Occipital lobe (tissue), 3 donors: ENCODE measurements at places on chromosomes 1 and 21.

- no peak for DNase-seq
Observed at GRCh38 chr1:165619647-165620151, 11.3 kb upstream of the MGST3 start.

GRCh38 chr1:48200166-48200900 is 22.2 kb upstream of the SLC5A9 start:
- DNase-seq, result no peak

DNA sequence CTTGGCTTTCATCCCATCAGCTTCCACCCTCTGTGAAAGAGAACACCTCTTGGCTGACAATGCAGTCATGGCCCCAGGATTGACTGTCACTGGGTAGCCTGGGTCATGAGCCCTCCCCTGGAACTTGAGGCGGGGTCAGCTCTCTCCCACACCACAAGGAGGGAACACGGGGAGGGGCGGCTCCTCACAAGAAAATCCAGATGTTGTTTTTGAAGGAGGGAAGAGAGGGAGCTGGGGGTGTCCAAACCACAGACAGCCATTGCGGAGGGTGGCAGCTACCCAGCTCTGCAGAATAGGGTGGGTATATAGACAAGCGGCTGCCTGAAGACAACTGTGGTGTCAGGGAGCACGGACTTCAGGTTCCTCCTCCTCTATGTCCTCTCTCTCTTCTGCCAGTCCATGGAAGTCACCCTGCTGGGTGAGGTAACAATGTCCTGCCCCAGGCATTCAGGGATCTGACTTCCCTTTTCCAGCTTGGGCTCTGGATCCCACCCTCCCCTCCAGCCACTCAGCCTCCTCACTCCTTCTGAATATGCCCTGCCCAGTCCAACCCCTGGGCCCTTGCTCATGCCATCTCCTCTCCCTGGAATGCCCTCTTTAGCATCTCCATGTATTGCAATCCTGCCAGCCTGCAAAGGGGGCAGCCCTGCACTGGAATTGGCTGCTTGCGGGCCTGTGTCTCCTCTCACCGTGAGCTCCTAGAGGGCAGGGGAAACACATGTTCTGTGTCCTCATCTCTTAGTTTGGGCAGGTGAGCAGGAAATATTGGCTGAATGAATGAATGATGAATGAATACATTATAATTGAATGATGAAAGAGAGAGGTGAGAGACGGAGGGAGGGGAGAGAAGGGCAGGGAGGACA is 60.9 kb upstream of the RUNX3 start:
- no peak for DNase-seq

- DNase-seq, result no peak
Observed at GRCh38 chr1:47611992-47612391, 174.1 kb downstream of the FOXD2 start.

GRCh38 chr21:44702111-44702972 is 5.4 kb downstream of the KRTAP10-12 start:
- DNase-seq, result no peak

- DNase-seq, result no peak
Observed at GRCh38 chr1:225941187-225941941, at the start of gene LEFTY2. LEFTY2 (minus strand) TSS chr1:225941220; CDS start chr1:225941140, 80 bp downstream.
